ENCODE measurements at places on chromosomes 5 and 9.

- no peak for DNase-seq
Measured at GRCh38 chr9:94847486-94847885, 121.0 kb downstream of the AOPEP start.

DNA sequence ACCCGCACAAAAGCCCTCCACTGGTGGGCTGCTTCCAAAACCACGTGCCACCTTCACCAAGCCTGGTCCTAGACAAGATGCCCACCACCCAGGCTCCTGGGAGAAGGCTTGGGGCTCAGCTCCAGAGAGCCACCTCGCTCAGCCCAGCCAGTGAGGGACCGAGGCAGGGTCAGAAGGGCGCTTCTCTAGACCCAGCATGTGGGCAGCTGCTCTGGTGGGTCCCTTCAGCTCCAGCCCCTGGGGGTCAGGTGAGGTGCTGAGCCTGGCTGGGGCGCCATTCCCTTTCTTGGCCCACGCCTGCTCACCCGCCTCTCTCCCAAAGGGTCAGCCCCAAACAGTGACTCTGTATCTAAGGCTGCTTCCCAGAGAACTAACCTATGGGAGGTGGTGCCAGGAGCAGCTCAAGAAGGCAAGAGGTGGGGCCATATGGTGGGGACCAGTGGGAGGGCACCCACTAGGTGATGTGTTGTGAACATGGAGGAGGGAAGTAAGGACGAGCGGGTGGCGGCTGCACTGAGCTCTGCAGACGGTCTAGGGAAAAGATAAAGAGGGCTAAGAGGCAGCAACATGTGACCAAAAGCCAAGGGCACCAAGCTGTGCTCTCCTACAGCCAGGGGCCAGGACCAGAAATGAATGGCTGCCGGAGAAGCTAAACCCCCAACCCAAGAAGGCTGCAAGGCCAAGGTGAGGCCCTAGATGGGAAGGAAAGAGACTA, 79.3 kb downstream of the CAMSAP1 start:
- no peak for DNase-seq

GRCh38 chr9:78871452-78872331, 574.8 kb downstream of the PSAT1 start:
- no peak for DNase-seq

- DNase-seq = no peak
Measured at GRCh38 chr5:111310711-111311620, 86.8 kb downstream of the CAMK4 start.

DNA sequence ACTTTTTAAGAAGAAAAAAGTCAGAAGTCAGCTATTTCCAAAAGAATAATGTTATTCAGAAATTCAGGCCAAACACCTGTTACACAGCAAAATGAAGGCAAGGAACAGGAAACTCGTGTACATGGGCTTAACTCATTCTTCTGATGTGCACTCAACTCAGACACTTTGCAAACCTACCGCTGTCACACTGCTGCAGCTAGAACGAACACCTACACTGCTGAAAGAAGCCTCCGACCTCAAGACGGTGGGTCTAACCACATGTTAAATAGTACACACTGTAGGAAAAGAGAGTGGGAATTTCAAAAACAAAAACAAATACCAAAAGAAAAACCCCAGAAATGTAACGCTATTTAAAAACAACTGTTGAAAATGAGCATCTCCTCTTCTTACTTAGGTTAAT, 384.5 kb downstream of the IRX1 start:
- DNase-seq = no peak

- no peak for DNase-seq
Measured at GRCh38 chr5:96601715-96602244, 60.4 kb upstream of the CAST start.

GRCh38 chr5:77120086-77120485, 33.0 kb upstream of the ZBED3 start:
- DNase-seq = no peak

- no peak for DNase-seq
Measured at GRCh38 chr5:112355058-112355685, 63.9 kb downstream of the EPB41L4A start.

- no peak for DNase-seq
Measured at GRCh38 chr9:76898786-76899185, 7.1 kb downstream of the PRUNE2 start.

GRCh38 chr5:138054847-138055558, 22.1 kb upstream of the FAM13B start:
- no peak for DNase-seq

- DNase-seq = no peak
Measured at GRCh38 chr9:110969971-110970386, 68.3 kb downstream of the LPAR1 start.

DNA sequence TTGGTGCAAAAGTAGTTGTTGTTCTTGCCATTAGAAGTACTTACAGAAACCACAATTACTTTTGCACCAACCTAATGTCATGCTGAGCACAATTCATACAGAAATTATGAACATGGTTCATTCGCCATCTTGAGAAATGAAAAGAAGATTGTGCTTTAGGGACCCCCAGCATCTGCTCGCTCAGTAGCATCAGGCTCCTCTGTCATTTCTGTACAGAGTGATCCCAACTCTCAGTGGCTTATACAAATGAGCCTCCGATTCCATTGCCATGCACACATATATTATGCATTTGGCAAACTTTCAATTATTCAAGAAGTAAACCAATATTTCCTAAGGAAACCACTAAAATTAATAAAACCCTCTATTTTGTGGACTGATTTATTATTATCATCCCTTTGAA, 266.2 kb downstream of the MED10 start:
- DNase-seq = no peak

- DNase-seq = no peak
Measured at GRCh38 chr5:61567337-61567736, 235.3 kb downstream of the ZSWIM6 start.

- no peak for DNase-seq
Measured at GRCh38 chr5:134314443-134314842, 52.5 kb downstream of the CDKL3 start.

DNA sequence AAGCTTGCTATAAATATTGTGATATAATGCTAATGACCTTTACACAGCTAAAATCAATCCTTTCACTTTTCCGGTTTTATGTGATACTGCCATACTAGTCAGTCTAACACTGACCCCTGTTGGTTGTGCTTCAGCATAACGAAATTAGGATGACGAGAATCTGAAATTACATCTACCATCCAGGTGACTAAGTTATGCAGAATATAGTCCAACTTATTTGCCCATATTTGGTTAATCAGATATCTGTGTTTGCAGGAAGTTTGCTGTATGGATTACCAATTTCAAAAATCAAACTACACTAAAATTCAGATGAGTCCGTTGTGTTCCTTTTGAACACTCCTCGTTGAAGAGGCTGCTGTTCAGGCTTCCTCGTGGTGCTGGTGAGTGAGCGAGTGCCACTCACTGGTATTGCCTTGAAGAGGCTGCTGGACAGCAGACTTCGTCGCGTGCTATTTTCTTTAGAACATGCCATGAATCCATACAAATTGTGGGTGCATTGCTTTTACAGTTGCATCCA, 32.5 kb downstream of the TENT4A start:
- DNase-seq = no peak
